Regular cardiac myocyte (primary cell): ENCODE measurements at places on chromosomes 6 and 20. TPM values are rescaled to one million over a fixed set of nuclear protein-coding genes. Genes with fewer than 3 reads are reported as not detected.

LAMA2 gene
- 13.6 and 64.3 TPM in 2 replicates for total RNA-seq

CST4 gene
- 0.77 and 1.7 TPM in 2 replicates for total RNA-seq

RWDD2A gene
- 3.6 and 4.5 TPM in 2 replicates for total RNA-seq

OXT gene
- not detected in 2 replicates for total RNA-seq

DLL1 gene
- total RNA-seq, result 0.38 and 1.7 TPM in 2 replicates

C6orf132 gene
- total RNA-seq, result 0.28 and 1.2 TPM in 2 replicates

SPATA25 gene
- total RNA-seq, result 0.19 and 0.28 TPM in 2 replicates

CRNKL1 gene
- 27.1 and 30.5 TPM in 2 replicates for total RNA-seq

EPPIN gene
- not detected in 2 replicates for total RNA-seq

SMPDL3A gene
- total RNA-seq, result 5.8 and 16.9 TPM in 2 replicates

BMP5 gene
- total RNA-seq, result 0.38 and 1.1 TPM in 2 replicates

GUCA1A gene
- total RNA-seq, result not detected in 2 replicates

MTO1 gene
- total RNA-seq, result 24.8 and 34.7 TPM in 2 replicates

FOXA2 gene
- total RNA-seq, result not detected in 2 replicates

RSPH9 gene
- 0.58 and 0.85 TPM in 2 replicates for total RNA-seq

ESR1 gene
- 0.77 and 1.1 TPM in 2 replicates for total RNA-seq

SAMD3 gene
- total RNA-seq, result 26.5 and 28.8 TPM in 2 replicates

OPRM1 gene
- not detected in 2 replicates for total RNA-seq

FUCA2 gene
- total RNA-seq, result 37.8 and 39.7 TPM in 2 replicates

MOG gene
- total RNA-seq, result not detected in 2 replicates

IPCEF1 gene
- total RNA-seq, result under 0.01 TPM in 1 of 2 replicates, not detected in the other

PACSIN1 gene
- not detected in 2 replicates for total RNA-seq

RIMS1 gene
- 17.1 and 39.5 TPM in 2 replicates for total RNA-seq
